WERI-Rb-1 (cell line): ENCODE measurements at places on chromosomes 4 and X.

DNA sequence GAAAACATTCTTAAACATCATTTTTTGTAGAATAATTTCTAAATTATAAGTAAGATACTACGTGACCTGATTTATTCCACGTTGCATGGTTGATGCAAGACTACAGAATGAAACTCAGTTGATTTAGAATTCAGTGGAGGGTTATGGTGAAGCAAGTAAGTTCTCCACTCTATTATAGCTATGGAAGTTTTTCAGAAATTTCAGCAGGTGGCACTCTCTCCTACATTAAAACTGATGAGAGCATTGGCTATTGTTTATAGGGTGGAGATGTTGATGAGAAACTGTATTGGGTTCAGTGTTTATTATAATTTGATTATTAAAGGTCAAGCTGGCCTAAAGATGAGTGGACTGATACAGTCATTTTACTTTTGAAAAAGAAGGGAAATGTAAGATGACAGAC lies 88.0 kb downstream of the FNIP2 start:
- no peak for DNase-seq

GRCh38 chr4:2080429-2081300 lies 21.5 kb downstream of the NAT8L start:
- peak; percentile 4 for DNase-seq

- no peak for DNase-seq
Measured at GRCh38 chr4:98110929-98111328, 32.3 kb downstream of the STPG2 start.

GRCh38 chrX:109399831-109400230 lies 82.1 kb downstream of the GUCY2F start:
- no peak for DNase-seq

- DNase-seq, result no peak
Measured at GRCh38 chr4:152427981-152428380, 107.9 kb downstream of the FBXW7 start.

DNA sequence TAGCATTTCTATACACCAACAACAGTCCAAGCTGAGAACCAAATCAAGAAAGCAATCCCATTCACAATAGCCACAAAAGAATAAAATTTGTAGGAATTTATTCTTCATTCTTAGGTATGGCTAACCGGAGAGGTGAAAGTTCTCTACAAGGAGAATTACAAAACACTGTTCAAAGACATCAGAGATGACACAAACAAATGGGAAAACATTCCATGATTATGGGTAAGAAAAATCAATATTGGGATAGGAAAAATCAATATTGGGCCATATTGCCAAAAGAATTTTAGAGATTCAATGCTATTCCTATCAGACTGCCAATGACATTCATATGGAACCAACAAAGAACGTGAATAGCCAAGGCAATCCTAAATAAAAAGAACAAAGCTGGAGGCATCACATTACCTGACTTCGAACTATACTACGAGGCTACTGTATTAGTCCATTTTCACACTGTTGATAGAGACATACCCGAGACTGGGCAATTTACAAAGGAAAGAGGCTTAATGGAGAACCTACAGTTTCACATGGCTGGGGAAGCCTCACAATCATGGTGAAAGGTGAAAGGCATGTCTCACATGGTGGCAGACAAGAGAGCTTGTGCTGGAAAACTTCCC lies 49.1 kb downstream of the NCAPG start:
- DNase-seq, result no peak

GRCh38 chrX:2466876-2467656 lies 33.7 kb downstream of the DHRSX start:
- DNase-seq, result peak; percentile 67

GRCh38 chr4:33780952-33781791 lies 2463.1 kb downstream of the ARAP2 start:
- no peak for DNase-seq

- DNase-seq, result no peak
Measured at GRCh38 chr4:118585015-118585414, 100.2 kb upstream of the METTL14 start.

GRCh38 chr4:75817901-75818300 lies 84.4 kb downstream of the PPEF2 start:
- no peak for DNase-seq

GRCh38 chrX:46957297-46957696 lies 45.1 kb downstream of the JADE3 start:
- DNase-seq, result no peak

DNA sequence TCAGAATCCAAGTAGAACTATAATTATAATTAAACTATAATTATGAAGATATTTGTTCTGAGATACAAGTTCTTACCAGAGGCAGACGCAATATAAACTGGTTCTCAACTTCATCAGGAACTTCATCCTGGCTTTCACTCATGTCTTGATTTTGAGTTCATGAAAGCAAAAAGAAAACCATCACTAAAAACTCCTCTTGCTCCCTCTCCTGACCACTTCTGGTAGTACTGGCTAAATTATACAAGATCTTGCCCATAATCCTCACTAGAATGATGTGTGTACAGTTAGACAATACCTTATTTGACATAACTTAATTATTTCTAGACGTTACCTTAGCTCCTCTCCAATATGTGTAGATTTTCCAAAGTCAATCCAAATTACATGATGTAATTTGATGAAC lies 3.7 kb downstream of the TAF7L start:
- DNase-seq, result no peak

GRCh38 chr4:8706216-8707044 lies 113.9 kb downstream of the CPZ start:
- DNase-seq, result no peak

- no peak for DNase-seq
Measured at GRCh38 chr4:142929526-142929925, 83.4 kb upstream of the INPP4B start.
